Glomerular endothelial cell (primary cell): ENCODE measurements at places on chromosomes 16 and 17. TPM values are rescaled to one million over a fixed set of nuclear protein-coding genes. Genes with fewer than 3 reads are reported as not detected.

The TSPAN10 gene
- total RNA-seq: 0.18 and 0.44 TPM in 2 replicates

The KRT24 gene
- total RNA-seq: not detected in 2 replicates

- DNase-seq: no peak
Measured at GRCh38 chr16:28089992-28090365, 26.5 kb upstream of the GSG1L start.

The GJC1 gene
- 20.8 and 22.7 TPM in 2 replicates for total RNA-seq

DNA sequence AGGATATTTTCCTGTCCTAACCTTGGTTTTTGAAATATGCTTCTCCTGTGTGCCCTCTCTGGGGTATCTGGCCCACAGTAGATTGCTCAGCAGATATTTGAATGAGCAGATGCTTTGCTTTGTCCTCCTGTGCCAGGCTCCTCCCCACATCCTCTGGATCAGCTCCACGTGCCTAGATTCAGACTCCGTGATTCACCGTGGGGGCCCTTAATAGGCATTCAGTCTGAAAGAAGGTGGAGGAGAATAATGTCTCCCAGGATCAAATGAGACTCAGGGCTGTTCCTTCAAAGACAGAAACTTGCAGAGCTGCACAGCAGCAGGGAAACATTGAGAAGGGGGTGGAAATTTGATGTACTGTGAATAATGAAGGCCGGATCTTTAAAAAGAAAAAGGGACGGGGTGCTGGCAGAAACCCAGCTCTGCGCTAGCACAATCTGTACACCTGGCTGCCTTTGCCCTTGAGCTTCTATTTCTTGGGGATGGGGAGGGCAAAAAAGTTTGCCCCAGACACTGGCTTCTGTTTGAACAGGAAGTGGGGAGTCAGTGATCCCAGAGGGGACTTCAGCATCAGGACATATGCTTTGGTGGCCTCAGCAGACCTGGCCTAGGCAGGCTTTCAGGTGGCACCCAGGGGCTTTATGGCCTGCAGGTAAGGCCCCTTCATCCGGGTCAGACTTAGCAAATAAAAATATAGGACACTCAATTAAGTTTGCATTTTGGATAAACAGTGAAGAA, 15.9 kb upstream of the SLC12A3 start:
- no peak for DNase-seq

The ZBTB4 gene
- 41.8 and 43.9 TPM in 2 replicates for total RNA-seq

DNA sequence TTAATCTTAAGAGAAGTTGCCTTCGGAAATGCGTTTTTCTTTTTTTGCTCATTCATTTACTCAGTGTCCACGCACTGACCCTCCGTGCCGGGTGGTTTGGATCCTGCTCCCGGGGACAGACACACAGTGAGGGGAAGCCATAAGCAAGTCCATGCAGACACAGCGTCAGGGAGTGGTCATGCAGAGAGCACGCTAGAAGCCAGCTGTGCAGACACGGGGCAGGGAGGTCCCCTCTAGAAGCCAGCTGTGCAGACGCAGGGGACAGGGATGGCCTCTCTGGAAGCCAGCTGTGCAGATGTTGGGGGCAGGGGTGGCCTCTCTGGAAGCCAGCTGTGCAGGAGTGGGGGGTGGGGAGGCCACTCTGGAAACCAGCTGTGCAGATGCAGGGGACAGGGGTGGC, 4.8 kb downstream of the GAA start:
- no peak for DNase-seq

DNA sequence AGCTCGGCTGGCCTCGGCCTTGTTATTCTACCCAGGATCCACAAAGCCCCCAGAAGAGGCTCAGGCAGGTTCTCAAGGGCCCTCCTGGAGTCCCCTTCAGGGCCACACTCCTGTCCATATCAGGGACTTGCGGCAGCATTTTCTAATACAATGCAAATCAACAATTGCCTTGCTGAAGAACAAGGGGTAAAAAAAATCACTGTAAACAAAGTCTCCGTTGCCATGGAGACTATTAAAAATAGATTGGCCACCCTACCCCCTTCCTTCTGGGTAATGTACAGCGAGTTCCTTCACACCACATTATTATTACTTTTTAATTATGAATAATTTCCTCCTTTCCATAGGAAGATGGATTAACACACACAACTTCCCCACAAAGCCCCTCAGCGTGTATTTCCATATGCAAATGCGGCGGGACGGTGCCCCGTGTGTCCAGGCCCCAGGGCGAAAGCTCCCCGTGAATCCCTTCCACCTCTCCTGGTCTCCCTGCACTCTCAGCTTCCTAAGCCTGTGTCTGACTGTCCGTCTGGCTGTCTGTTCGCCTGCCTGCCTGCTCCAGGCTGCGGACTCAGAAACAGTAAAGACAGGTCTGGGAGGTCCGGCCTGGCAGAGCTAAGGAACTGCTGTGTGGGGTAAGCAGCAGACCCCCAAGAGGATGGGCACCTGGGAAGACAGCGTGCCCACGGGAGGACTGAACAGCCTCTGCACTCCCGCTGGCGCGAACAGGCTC, 196.6 kb downstream of the RBFOX3 start:
- no peak for DNase-seq

DNA sequence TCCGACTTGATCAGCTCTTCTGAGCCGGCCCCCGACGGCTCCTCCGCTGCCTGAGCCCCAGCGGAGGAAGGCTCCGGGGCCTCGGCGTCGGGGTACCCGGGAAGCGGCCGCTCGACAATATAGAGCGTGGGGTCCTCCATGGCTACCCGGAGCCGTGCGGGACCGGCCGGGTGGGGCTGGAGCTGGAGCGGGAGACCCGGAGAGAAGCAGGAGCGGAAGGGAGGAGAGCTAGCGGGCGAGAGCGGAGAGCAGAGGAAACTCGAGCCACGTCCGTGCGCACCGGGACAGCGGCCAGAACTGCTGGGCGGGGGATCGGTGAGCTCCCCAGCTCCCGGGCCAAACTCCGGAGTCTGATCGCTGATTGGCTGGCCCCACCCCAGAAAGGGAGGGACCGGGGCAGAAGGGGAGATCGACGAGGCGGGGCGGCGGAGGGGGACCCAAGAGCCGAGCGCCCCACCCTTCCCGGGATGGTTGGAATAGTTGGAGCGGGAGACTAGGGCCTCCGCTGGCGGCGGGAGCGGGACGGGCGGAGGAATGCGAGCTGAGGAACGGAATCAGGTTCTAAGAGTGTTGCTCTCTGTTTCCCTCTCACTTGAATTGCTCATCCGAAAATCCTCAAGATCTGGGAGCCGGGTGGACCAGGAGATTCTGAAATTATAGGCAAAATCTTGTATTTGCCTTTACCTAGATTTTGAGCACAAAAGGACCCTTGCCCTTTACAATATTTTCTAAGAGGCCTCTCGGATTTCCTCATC, at the start of gene CAVIN1:
Gene CAVIN1 (minus strand): TSS at position 299 of the 755 bp plus-strand sequence. CDS start 159 bp downstream, at position 140.
- no peak for DNase-seq

GRCh38 chr16:47886631-47887415, 269.0 kb downstream of the ABCC12 start:
- DNase-seq: no peak

GRCh38 chr16:81995651-81996050, 15.6 kb downstream of the SDR42E1 start:
- DNase-seq: peak; percentile 69

DNA sequence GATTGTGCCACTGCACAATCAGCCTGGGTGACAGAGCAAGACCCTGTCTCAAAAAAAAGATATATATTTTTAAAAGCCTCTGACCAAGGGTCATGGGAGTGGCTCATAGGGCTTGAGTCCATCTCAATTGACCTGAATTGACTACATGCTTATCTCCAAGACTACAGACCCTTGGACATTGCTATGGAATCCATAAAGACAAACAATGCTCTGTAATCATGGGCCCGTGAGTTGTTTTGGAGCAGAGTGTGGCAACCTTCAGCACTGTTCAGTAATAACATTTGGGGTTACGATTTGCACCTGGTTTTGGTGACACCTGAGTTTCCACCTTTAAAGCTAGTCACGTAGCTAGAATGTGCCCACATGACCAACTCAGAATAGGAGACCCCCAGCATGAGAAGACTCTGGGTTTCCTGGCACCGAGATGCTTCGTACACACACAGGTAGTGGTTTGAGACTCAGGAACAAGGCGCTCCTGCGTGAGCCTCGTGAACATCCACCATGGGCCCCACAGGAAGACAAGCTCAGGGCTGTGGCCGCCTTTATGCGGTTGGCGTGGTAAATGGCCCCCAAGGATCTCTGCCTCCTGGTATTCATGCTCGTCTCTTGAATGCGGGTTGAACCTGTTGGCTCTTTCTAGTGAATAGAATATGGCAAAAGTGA, 66.6 kb upstream of the RPH3AL start:
- no peak for DNase-seq

The MT1M gene
- not detected in 2 replicates for total RNA-seq

The SBK1 gene
- total RNA-seq: 0.23 and 0.53 TPM in 2 replicates

- DNase-seq: no peak
Measured at GRCh38 chr17:42677921-42678781, 1.4 kb upstream of the PLEKHH3 start.

DNA sequence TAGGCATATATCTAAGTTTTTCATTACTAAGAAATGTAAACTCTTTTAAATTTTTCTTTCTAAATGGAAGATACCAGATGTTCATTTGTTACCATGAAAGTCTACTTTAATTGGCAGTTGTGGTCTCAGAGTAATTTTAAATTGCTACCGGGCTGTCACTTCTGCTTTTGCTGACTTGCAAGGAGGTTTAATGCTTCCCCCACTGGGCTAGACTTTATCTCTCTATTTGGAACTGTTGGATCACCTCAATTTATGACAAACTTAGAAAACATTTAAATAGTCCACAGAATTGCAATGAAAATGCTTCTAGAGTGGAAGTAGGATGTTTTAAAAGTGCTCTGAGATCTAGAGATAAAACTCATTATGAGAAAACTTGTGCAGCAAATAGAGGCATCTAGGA, 479.8 kb upstream of the GOT2 start:
- DNase-seq: no peak

- no peak for DNase-seq
Measured at GRCh38 chr16:70157105-70157476, 16.5 kb upstream of the CLEC18C start.

GRCh38 chr16:75246504-75247205, 4.8 kb downstream of the BCAR1 start:
- DNase-seq: no peak
